ENCODE measurements at places on chromosomes 3 and 15. TPM values are rescaled to one million over a fixed set of nuclear protein-coding genes. Genes with fewer than 3 reads are reported as not detected.

The DUOXA2 gene
- total RNA-seq, result not detected

The STRA6 gene
- 6.7 TPM for total RNA-seq

The LRRC31 gene
- total RNA-seq, result not detected

The NMNAT3 gene
- total RNA-seq, result 6.9 TPM

The ATP2B2 gene
- total RNA-seq, result 73.4 TPM

The CATSPER2 gene
- total RNA-seq, result 5.5 TPM

The GPR87 gene
- total RNA-seq, result not detected

The NGLY1 gene
- total RNA-seq, result 46.1 TPM

The TM6SF1 gene
- total RNA-seq, result 5.8 TPM

The PTX3 gene
- 5.5 TPM for total RNA-seq

The PLA2G4D gene
- under 0.01 TPM for total RNA-seq

The TMEM212 gene
- not detected for total RNA-seq

The TMC3 gene
- total RNA-seq, result 0.23 TPM

The CNOT10 gene
- total RNA-seq, result 47.3 TPM

The WNT7A gene
- 12.9 TPM for total RNA-seq

The NANOGP8 gene
- total RNA-seq, result 0.69 TPM

The MLF1 gene
- 72.9 TPM for total RNA-seq

The GOLGA6L4 gene
- 2.1 TPM for total RNA-seq

The FBXL2 gene
- total RNA-seq, result 82.8 TPM

The MAGEF1 gene
- 47.1 TPM for total RNA-seq

The PLA2G4B gene
- 5.1 TPM for total RNA-seq

The CLCN2 gene
- 12.2 TPM for total RNA-seq

The VPS18 gene
- 29.5 TPM for total RNA-seq

The MME gene
- total RNA-seq, result 9.7 TPM

The THRB gene
- total RNA-seq, result 11.1 TPM

The CLDN1 gene
- total RNA-seq, result 3.0 TPM

The ZNF385D gene
- 36.7 TPM for total RNA-seq
